ENCODE measurements at places on chromosomes 11 and 22. TPM values are rescaled to one million over a fixed set of nuclear protein-coding genes. Genes with fewer than 3 reads are reported as not detected.

GLB1L2 gene
- polyA plus RNA-seq: 6.7 TPM

LTBP3 gene
- polyA plus RNA-seq: 105 TPM

OR8G1 gene
- not detected for polyA plus RNA-seq

SLC29A2 gene
- 13.2 TPM for polyA plus RNA-seq

CD3D gene
- polyA plus RNA-seq: 7.4 TPM

Measured in large intestine (tissue), 12 donors.